ENCODE measurements at places on chromosomes 5 and 9. TPM values are rescaled to one million over a fixed set of nuclear protein-coding genes. Genes with fewer than 3 reads are reported as not detected.

GRCh38 chr5:42531611-42532010, 108.4 kb downstream of the GHR start:
- DNase-seq = no peak

- DNase-seq = no peak
Measured at GRCh38 chr5:132020568-132021339, 9.3 kb upstream of the ACSL6 start.

The MYMK gene
- total RNA-seq = not detected

- DNase-seq = peak; percentile 96
Measured at GRCh38 chr5:132426525-132427138, 57.1 kb downstream of the SLC22A5 start.

DNA sequence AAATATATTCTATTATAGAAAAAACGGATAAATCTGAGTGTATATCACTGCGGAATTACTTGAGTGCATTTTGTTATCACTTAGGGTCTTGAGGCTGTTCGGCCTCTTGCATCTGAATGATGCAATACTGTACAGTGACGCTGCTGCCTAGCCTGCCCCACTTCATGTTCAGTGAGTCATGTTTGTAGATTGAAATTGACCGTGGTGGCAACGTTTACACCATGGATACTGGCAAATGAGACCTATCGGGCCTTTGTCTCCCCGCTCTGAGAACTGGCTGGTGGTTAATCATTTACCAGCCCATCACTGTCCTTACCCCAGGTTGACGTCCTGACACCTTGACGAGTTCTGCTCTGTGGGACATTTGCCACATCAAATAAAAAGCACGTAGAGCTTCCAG, 510.1 kb upstream of the ADAMTS16 start:
- DNase-seq = no peak

Measured in MG63 (cell line).